ENCODE measurements at places on chromosomes 12 and 14. TPM values are rescaled to one million over a fixed set of nuclear protein-coding genes. Genes with fewer than 3 reads are reported as not detected.

Gene BCL11B
- polyA plus RNA-seq: 0.29 TPM

Gene ERP29
- 115 TPM for polyA plus RNA-seq

Gene TDRD9
- polyA plus RNA-seq: 8.6 TPM

Gene A2ML1
- polyA plus RNA-seq: 0.06 TPM

Gene LIN7A
- polyA plus RNA-seq: 6.1 TPM

Gene INHBC
- 0.02 TPM for polyA plus RNA-seq

Gene DPF3
- 0.30 TPM for polyA plus RNA-seq
